Tibial nerve (tissue), 4 donors: ENCODE measurements at places on chromosomes 1 and 21. TPM values are rescaled to one million over a fixed set of nuclear protein-coding genes. Genes with fewer than 3 reads are reported as not detected.

Gene AIDA
- total RNA-seq: 90.2 TPM

Gene FMOD
- total RNA-seq: 82.8 TPM

Gene MROH9
- total RNA-seq: not detected

Gene SEC16B
- 21.6 TPM for total RNA-seq

Gene KRTAP11-1
- not detected for total RNA-seq

Gene FAM43B
- 0.90 TPM for total RNA-seq

Gene CR1L
- not detected for total RNA-seq

DNA sequence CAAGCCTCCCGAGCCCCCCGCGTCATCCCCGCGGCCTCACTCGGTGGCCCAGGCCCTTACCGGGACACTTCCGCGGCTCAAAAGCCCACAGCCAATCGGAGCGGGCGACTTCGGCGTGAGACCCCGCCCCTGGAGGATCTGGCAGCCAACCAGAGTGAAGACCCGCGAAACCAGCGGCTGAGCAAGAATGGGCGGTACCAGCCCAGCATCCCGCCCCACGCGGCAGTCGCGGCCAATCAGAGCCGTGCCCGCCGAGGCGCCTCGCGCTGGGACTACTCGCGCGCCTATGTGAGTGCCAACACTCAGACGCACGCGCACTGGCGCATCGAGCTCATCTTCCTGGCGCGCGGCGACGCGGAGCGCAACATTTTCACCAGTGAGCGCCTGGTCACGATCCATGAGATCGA, 22.5 kb downstream of the DISP3 start:
- DNase-seq: no peak

GRCh38 chr1:115666702-115667101, 24.9 kb downstream of the VANGL1 start:
- no peak for DNase-seq

- DNase-seq: no peak
These were observed 95.3 kb upstream of the ACTRT2 start for GRCh38 chr1:2925918-2926317.

DNA sequence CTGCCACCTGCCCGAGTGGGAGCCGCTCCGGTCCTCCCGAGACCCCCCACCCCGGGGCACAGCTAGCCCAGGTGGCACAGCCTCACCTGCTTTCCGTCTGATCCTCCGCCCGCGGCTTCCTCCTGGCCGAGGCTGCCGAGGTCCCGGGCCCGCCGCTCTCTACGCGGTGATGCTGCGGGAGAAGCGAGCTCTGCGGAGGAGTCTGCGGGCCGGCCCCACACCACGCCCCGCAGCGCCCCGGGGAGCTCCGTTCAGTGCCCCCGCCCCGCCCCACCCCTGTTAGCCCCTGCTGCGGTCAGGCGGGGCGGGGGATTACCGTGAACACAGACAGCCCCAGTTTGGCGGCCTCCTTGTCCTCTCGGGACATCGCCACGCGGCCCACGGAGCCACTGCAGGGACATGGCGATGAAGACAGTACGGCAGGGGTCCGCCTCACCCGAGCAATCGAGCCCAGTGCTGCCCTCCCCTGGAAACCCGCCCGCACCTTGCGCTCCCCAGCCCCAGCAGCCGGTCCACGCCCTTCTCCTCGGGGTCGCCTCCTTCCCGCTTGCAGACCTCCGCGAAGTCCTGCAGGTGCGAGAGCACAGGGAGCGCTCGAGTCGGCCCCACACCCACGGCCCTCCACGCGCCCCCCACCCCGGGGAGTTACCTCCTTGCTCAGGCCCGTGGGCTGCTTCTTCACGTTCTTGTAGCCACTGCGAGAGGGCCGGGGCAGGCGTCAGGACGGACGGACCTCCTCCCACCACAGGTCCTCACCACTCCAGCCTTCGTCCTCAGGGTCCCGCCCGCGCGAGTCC, 933 bp downstream of the C1orf35 start:
- DNase-seq: no peak

- DNase-seq: peak; percentile 50
These were observed 66.2 kb upstream of the IRF2BP2 start for GRCh38 chr1:234676103-234676594.

DNA sequence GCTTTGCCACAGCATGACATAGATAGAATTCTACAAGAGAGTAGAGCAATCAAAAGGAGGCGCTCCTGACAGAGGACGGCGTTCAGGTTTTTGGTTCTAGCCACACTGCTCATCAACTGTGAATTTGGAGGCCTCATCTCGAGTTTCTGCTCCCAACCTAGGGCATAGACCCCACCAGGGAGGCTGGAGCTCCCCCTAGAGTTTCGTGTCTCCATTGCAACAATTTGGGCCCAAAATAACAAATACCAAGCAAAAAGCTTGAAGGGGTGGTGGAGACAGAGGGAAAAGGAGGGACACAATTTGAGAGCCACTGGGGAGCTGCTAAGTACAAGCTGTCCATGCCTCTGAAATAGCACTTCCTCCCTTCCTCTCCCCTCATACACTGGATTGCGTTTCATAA, 297.0 kb downstream of the GPATCH2 start:
- DNase-seq: no peak

GRCh38 chr1:202439308-202439707, 90.8 kb downstream of the PPP1R12B start:
- DNase-seq: no peak

- DNase-seq: no peak
These were observed 12.5 kb upstream of the OLFML2B start for GRCh38 chr1:162036163-162036562.

DNA sequence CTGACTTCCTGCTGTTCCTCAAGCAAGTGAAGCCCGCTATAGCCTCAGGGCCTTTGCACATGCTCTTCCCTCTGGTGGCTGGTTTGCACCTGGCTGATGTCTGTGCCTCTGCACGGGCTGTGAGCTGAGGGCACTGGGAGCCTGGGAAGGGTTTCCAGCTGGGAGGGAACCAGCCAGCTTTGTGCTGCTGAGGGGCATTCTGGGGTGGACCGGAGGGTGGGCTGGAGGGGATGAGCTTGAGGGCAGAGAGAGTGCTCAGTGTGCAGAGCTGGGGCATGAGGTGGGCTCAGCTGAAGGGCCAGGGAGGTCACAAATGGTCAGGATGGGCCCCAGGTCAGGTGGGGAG, 305.7 kb downstream of the MATN1 start:
- DNase-seq: no peak

- DNase-seq: no peak
These were observed 20.7 kb downstream of the IL10RB start for GRCh38 chr21:33286600-33287456.

DNA sequence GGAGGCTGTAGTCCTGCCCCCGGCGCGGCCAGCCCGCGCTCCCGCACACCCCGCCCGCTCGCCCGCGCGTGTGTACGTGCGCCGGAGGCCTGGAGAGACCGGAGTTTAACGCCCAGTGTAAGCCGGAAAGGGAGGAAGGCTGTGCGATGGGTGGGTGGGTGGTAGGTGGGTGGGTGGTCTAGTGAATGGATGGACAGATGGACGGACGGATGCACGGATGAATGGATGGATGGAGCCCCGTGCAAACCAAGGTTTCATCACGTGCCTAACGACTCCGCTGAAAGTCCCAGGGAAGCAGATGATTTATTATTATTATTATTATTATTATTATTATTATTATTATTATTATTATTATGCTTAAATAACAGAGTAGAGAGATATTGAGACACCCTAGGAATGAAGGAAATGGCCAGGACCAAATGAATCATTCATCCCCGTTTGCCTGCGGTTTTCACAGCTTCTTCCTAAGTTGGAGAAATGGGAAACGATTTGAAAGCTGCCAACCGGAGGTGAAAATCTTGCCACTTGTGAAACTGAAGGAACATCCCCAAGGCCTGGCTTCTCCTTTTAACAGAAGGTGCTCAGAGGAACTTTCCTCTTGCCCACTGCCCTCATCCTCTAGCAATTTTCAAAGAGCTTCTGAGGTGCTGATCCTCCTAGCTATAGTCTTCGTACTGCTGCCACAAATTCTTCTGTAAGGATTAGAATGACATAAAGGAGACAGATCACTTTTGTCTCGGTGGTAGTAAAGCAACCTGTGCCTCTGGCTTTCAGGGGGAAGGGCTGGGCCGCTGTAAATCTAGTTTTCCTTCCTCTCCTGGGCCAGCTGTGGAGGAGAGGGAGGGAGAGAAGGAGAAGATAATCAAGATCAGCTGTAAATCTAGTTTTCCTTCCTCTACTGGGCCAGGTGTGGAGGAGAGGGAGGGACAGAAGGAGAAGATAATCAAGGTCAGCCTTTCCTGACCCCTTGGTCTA, 648 bp upstream of the RGS7 start:
- no peak for DNase-seq

DNA sequence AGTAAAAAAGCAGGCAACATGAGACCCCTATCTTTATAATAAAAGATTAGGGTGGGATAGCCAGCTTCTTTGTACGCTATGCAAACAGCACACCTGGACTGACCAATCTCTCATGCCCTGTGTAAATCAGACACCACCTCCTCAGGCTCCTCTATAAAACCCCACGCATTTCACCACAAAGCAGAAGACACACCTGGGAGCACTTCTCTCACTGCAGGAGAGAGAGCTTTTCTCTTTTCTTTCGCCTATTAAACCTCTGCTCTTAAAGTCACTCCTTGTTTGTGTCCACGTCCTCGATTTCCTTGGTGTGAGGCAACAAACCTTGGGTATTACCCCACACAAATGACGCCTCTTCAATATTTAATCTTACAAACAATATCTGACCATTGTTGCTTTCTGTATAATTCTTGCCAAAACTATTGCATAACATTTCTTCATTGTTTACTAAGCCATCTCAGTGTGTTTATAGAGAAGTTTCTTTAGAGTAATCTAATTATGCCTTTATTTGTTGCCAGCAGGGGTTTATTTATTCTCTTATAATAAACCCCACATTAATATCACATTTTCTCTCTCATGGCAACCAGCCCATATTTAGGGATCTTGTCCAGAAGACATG, 31.6 kb upstream of the NUF2 start:
- DNase-seq: no peak

GRCh38 chr1:206912445-206913095, 9.2 kb downstream of the FCMR start:
- DNase-seq: peak; percentile 60

DNA sequence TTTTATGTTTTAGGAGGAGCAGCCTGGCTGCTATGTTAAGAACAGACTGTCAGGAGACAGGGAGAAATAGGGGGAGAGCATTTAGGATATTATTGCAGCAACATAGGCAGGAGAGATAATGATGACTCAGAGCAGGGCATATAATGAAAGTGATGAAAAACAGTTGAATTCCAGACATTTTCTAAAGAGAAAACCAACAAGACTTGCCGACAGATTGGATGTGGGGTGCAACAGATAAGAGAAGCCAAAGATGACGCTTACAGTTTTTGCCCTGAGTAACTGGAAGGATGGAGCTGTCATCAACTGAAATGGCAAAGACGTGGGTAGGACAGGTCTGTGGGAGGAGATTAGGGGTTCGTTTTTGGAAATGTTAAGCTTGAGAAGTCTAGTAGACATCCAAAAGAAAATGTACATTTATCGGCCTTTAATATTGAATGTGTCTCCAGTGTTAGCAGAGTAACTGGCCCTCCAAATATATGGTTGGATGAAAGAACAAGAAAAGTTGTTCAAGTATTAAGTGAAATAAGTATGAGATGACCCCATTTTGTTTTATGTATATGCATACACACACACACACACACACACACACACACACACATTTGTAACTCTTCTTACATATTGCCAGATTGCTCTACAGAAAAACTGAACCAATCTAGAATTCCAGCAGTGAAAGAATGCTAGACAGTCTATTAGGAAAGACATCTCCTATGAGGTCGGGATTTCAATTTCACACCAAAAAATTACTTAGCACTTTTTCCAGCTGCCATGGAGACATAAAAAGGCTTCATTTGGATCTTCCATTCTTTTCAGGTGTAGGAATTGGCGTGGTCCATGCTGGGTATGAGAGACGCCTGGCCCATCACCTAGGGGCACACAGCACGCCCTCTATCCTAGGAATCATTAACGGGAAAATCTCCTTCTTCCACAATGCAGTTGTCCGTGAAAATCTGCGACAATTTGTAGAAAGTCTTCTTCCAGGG, 17.2 kb downstream of the DNAJC16 start:
- DNase-seq: no peak

GRCh38 chr1:90201467-90202358, 206.8 kb downstream of the ZNF326 start:
- no peak for DNase-seq

- no peak for DNase-seq
These were observed 9.1 kb upstream of the COA7 start for GRCh38 chr1:52706941-52707926.

DNA sequence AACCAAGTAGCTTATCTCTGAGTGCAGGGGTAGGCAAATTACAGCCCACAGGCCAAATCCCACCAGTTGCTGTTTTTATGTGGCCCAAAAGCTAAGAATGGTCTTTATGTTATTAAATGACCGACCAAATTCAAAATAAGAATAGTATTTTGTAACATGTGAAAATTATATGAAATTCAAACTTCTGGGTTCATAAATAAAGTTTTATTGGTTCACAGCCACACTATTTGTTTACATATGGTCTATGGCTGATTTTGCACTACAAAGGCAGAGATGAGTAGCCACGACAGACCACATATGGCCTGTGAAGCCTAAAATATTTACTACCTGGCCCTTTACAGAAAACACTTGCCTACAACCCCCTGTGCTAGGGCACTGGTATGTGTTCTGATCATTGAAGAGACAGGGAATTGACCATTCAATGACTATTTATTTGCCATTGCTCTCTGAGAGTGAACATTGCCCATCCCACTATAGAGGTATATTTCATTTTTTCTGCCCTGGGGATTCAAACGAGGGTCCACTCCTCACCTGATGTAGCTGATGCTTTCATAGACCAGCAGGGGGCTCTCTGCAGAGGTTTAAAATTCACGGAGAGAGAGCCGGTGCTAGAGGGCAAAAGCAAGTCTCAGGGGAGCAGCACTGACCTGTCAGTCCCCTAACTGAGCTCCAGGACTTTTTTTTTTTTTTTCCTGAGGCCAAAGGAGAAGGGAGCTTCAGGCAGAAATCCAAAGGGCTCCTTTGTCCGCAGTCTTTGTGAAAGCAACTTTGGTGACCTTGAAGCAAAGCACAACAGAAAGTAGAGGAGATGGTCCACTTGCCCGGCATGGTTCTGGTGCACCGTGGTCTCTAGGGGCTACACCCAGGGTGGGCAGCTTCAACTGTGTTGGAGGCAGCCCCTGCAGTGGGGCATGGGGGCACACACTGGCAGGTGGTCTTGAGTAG, 7.3 kb upstream of the GNL2 start:
- DNase-seq: peak; percentile 6

DNA sequence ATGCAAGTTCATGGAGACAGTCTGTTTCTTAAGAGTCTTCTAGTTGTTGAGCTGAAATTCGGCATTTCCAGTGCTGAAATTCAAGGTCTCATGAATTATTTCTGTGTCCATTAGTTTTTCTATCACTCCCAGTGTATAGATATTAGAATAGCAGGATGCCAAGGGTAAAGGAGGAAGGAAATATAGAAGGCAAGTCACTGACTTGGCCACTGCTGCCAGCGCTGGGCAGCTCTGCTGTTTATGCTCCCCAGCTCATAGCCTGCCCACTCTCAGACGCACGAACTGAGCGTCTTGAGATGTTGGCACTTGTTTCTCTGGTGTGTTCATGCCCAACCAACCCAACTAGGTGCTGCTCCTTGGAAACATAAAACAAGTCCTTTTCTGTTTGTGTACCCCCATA, 110.1 kb downstream of the SLC45A1 start:
- DNase-seq: no peak

- DNase-seq: no peak
These were observed 15.9 kb downstream of the ERRFI1 start for GRCh38 chr1:8010080-8010664.
